ENCODE measurements at places on chromosomes 3 and 15.

- peaks cover 21% of the 10 kb centered on the region for H3K4me1 ChIP-seq
- H3K27ac ChIP-seq, result peak overlapping the region; percentile 96
- peaks cover 4% of the 10 kb centered on the region for H3K36me3 ChIP-seq
- H3K27me3 ChIP-seq, result no peaks in the 10 kb centered on the region
Observed at GRCh38 chr3:62319570-62320243, 53.6 kb downstream of the FEZF2 start.

- peaks cover 9% of the 10 kb centered on the region for H3K4me1 ChIP-seq
- peaks cover 11% of the 10 kb centered on the region for H3K27me3 ChIP-seq
- DNase-seq, result no peak
- H3K4me3 ChIP-seq, result no peak overlapping the region
Observed at GRCh38 chr3:138332472-138333073, 2.9 kb upstream of the NME9 start.

DNA sequence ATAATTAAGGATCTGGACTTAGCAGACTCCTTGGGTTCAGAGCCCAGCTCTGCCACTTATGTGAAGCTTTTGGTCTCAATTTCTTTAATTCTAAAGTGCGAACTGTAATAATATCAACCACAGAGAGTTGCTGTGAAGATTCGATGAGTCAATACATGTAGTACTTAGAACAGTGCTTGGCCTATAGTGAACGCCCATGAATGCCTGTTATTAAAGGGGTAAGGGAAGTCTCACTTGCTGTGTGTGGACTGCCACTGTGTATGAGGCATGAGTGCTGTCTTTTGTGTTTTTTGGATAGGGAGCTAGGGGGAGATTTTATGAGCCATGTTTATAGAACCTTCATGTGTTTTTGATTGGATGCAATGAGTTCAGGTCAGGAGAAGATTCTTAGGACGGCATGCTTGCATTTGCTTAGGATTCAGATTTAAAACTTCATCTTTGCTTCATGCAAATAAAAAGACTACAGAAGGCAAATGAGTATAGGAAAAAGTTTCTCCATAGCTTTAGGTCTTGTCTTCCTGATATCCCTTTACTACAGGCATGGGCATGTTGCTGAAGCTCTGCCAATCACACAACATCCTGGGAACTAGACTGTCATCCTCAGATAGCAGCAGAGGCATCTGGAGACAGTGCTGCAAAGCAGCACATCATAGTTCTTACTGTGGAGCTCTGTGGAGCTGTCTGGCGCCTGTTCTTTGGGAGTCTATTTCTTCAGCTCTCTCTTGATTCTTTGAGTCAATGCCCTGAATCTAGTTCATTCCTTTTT is 50.0 kb downstream of the PLS1 start:
- no peak for DNase-seq
- peaks cover 6% of the 10 kb centered on the region for H3K4me1 ChIP-seq
- H3K4me3 ChIP-seq, result no peak overlapping the region
- no peaks in the 10 kb centered on the region for H3K27me3 ChIP-seq
- H3K36me3 ChIP-seq, result no peaks in the 10 kb centered on the region

DNA sequence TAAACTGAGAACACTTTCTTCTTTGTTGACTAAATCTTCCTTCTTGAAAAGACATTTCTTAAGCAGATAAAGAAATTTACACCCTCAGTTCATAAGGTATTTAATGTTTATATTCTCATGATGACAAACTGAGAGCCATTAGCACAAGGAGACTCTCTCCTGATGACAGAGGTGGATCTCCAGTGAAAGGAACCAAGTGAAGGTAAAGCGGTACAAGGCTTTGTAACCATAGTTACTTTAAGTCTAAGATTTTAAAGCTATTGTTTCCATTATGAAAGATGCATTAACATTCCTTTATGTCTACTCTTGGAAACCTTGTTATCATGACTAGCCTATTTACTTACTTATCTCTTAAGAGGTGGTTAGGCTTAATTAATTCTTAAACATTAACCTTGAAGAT is 737.1 kb downstream of the MECOM start:
- H3K27me3 ChIP-seq, result no peaks in the 10 kb centered on the region
- H3K36me3 ChIP-seq, result no peaks in the 10 kb centered on the region
- H3K27ac ChIP-seq, result no peak overlapping the region

GRCh38 chr15:101043911-101044624 is 124.9 kb downstream of the LRRK1 start:
- H3K27ac ChIP-seq, result no peak overlapping the region
- no peaks in the 10 kb centered on the region for H3K4me1 ChIP-seq
- DNase-seq, result peak; percentile 68
- no peak overlapping the region for H3K4me3 ChIP-seq
- no peaks in the 10 kb centered on the region for H3K27me3 ChIP-seq

GRCh38 chr3:162200836-162201235 is 704.2 kb downstream of the OTOL1 start:
- H3K36me3 ChIP-seq, result no peaks in the 10 kb centered on the region
- H3K4me3 ChIP-seq, result no peak overlapping the region
- no peaks in the 10 kb centered on the region for H3K27me3 ChIP-seq
- H3K4me1 ChIP-seq, result peaks cover 20% of the 10 kb centered on the region

- no peak overlapping the region for H3K4me3 ChIP-seq
- H3K36me3 ChIP-seq, result no peaks in the 10 kb centered on the region
- no peak for DNase-seq
- no peaks in the 10 kb centered on the region for H3K4me1 ChIP-seq
- H3K27ac ChIP-seq, result no peak overlapping the region
Observed at GRCh38 chr3:110495201-110495927, 576.3 kb upstream of the NECTIN3 start.

- peaks cover 57% of the 10 kb centered on the region for H3K4me1 ChIP-seq
- no peak for DNase-seq
- no peaks in the 10 kb centered on the region for H3K36me3 ChIP-seq
Observed at GRCh38 chr3:191343115-191343514, 12.8 kb upstream of the UTS2B start.
